NCI-H748 treated with DMSO at 0.1 percent for 48 hours (cell line): ENCODE measurements at places on chromosomes 3 and 15.

DNA sequence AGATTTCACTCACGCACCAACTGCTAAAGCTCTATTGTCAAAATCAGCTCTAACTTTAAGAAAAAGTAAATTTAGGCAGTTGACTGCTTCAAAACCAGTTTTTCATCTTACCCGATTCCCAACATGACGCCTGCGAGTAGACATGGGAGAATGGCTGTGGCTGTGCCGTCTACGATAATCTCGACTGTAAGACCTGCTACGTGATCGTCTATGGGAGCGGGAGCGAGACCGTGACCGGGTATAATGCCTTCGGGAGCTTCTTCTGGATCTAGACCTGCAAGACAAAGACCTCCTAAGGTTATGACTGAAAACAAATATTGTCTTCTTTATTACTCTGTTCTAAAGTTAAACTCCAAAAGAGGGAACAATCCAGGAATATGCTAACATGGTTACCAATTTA is 12.5 kb downstream of the TRA2B start:
- no peak for DNase-seq

- DNase-seq: no peak
Observed at GRCh38 chr15:22989576-22990477, 9.7 kb upstream of the CYFIP1 start.

DNA sequence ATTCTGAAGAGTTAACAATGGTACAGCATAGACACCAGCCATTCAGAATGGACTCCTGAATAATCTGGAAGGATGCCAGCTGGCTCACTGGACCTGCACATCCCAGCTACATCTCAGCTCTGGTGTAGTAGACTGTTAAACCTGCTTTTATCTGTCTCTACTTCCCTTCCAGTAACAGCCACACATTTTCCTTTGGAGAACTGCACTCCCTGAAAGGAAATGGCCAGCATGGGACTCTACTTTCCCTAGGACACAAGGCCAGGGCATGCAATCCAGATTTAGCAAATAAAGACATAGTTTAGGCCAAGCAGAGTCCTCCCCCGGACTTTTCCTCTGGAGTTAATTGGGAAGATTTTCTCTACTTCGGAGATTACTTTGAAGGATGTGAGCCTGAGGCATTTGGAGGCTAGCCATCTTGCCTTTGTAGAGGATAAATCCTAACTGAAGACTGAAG is 82.7 kb upstream of the TCF12 start:
- no peak for DNase-seq

DNA sequence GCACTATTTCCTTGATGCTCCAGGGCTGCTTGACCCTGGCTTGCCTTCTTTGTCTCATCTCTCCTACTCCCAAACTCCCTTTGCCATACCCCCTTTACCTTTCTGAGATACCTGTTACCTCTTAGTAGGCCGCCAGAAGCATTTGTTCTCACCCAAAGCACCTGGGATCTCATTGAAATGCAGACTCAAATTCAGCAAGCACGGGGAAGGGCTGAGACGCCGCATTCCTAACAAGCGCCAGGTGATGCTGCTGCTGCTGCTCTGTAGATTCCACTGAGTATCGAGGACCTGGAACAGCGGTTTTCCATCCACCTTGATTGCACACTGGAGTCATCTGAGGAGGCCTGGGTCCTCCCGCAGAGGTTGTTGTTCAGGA is 91.8 kb downstream of the TMEM266 start:
- no peak for DNase-seq

DNA sequence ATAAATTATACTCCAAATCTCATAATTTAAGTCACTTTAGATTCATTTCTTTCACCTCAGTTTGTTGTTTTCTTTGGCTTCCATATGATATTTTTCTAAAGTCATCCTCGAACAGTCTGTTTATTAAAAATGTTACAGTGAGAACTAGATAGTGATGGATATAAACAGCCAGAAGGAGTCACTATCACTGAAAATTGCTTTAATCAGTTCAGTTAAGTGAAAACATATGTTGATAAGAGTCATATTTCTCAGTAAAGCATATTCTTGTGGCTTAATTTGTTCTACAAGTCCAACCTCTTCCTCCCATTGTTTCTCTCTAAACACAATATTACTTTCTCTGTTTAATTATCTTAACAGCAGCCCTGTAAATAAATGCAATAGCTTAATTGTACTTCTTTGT is 427.5 kb upstream of the ALCAM start:
- DNase-seq: no peak

DNA sequence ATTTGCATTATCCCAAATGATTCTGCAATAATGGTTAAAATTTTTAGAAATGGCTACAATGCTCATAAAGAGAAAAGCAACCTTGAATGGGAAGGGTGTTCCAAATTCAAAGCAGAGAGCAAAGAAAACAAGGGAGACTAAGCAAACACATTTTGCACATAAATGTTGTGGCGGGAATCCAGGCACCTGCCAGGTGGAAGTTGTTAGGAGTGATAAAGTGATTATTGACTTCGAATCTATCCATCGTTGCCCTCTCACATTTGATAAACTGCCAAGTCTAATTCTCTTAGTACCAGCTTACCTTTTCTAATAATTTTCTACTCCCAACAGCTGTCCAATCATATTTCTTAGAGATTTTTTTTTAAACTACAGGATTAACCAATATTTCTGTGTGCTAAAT is 244.5 kb downstream of the CACNA2D3 start:
- peak; percentile 96 for DNase-seq

DNA sequence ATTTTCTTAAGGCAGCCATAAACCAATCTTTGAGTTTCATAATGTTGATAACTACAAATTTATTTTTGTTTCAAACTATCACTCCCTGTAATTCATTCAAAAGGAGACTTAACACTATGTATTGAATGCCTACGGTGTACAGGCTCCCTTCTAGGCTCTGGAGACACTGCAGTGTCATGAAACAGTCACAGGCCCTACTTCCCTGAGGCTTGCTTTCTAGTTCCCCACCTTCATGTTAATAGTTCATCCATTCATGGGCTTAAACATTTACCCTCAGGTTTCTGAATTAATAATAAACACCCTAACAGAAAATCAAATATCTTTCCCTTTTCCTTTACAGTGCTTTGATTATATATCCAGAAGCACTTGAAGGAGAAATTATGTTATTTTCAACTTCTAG is 168.7 kb downstream of the CHL1 start:
- DNase-seq: no peak

GRCh38 chr3:144636833-144637232 is 665.2 kb downstream of the DIPK2A start:
- no peak for DNase-seq

DNA sequence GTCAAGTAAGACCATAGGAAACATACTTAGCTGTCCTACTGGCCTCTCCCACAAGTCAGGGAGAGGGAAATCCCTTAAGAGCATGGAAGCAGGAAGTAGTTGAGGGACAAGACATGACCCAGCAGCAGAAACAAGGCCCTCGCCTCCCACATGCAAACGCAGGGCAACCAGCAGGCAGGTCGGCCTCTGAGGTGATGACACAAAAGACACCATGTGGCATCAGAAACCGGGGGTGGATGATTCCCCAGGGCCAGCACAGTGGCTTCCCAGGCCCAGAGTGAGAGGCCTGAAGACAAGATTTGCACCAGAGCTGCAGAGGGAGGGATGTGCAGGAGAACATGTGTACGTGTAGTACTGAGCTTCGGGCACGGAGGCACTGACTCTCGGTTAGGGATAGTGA is 26.3 kb downstream of the PXYLP1 start:
- DNase-seq: no peak

DNA sequence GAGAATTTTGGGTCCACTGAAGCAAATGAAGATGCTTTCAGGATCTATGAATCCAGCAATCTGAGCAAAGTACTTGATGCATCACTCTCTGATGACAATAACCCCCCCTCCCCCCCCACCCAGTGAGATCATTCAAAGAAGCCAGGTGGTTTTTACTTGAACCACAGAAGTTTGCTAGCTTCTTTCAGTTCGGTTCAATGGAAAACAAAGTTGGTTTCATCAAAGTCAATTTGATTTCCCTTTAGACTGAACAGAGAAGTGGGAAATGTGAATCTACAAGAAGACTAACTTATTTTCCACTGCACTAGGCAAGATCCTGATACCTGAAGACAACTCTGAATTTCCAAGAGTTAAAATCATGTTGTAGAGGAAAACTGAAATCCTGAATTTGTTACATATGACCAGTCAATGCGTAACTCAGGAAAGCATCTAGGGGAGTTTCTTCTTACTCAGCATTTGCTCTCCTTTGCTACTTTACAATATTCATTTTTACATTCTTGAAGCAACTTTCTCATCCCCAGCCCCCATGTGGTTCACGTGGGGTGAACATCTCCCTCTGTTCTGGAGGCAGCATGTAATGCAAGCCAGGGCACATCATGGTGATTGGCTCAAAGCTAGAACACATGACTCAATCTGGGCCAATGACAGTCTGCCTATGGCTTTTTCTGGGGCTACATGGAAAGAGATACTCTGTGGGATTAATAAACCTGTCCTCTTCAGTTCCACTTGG is 572.6 kb downstream of the FOXP1 start:
- DNase-seq: no peak

GRCh38 chr3:134029734-134030378 is at the start of gene SLCO2A1:
Gene SLCO2A1, minus strand, starts transcription at chr3:134029925. Its CDS starts 123 bp downstream, at chr3:134029802.
- DNase-seq: peak; percentile 5

DNA sequence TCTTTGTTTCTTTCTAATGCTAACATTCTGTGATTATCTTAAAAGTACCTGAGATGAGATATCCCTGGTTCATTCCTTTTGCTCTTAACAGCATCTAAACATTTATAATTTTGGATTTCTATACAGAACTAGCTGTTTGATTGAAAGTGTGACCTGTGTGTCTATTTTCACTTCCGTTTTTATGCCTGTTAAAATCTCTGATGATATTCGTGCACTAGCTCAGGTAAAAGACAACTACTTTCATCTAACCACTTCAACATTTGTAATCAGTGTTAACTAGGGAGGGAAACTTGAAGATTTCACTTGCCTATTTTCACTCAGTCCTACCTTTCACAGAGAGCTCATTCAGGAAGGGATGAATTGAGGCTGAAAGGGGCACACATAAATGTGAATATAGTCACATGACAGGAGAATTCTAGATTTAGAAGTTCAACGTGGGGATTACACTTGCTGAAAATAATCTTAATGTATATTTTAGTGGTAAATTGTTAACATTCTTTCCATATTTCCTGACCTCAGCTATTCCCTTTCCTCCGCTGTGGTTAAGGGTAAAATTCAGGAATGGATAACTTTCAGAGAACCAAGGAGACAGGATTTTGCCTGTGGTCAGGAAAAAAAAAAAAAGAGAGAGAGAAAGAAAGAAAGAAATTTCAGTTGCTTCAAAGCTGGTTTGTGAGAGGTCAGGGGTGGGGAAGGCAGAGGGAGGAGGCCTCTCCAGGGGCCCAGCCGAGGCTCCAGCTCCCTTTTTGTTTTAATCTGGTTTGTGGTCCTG is 159.8 kb upstream of the TSC22D2 start:
- no peak for DNase-seq

GRCh38 chr3:30607032-30607833 is 832 bp downstream of the TGFBR2 start:
- peak; percentile 10 for DNase-seq

GRCh38 chr3:141342386-141342785 is 25.9 kb upstream of the ZBTB38 start:
- DNase-seq: no peak

DNA sequence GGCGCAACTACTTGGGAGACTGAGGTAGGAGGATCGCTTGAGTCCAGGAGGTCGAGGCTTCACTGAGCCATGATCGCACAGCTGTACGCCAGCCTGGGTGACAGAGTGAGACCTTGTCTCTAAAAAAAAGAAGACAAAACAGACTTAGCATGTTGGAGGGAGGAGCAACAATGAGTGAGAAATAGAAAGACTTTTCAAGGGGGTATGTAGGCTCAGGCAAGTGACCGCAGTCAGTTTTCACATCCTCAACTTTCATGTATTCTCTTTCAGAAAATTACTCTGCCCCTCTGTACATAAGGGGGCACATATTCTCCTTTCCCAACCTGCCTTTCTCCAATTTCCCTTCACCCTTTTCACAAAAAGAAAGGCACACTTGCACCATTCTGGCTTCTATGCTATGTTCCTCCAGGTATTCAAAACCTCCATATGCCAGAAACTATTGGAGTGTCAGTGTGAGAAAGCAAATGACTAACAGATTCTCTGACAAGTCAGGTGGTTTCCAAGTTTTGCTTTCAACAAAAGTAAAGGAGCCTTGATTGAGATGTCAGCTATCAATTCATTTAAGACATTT is 7.6 kb downstream of the NSUN3 start:
- DNase-seq: no peak

DNA sequence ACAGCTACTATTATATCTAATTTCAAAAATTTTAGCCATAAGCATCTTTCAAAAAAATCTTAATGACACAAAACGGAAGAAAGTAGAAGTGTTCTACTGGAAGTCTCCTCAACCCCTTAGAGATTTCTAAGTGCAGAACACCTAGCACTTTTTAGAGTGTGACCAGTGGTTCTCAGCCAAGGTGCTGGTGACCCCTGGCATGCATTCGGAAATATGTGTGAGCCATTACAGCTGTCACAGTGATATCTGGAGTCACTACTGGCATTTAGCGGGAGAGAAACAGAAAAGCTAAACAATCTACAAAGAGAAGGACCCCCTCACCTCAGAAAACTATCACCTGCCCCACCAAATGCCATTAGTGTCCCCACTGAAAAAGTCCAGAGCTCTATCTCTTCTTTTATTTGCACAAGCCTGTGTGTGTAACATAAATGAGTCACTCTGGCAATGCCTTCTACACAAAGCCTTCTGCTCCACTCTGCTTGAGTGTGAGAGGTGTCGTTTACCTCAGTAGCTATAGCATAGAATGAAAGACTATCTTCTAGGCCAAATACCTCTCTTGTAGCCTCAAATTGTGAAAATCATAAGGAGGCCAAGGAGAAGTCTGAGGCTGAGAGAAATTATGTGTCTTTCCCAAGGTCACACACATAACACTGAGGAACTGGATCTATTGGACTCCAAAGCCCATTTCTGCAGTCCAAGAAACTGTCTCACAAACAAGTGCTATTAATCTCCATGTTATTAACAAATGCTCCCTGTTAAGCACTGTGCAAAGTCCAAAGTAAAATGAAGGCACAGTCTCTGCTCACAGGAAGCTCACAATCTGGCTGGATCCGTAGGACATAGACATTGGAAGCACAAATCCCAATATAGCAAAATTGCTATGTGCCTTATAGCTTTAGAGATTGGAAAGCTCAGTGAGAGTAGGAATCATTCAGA is 28.5 kb upstream of the KCNMB2 start:
- DNase-seq: no peak

DNA sequence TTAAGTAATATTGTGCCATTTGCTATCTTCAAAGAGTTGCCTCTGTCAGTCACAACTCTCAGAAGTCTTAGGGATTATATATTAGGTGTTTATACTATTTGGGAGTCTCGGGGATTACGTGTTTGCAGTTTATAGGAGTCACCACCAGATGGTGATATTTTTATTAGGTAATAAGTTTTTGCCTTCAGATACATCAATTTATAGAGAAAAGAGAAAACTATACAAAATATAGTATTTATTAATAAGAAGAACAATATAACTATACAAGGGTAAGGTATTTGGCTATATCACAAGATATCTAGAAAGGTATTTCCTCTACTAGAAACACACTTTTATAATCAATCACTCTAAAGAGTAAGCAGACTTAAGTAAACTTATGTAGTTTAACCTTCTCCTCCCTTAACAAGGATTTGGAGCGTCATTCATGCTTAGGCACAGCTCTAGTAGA is 10.7 kb upstream of the DHX36 start:
- peak; percentile 22 for DNase-seq

- no peak for DNase-seq
Observed at GRCh38 chr3:67437789-67438188, 216.6 kb downstream of the SUCLG2 start.
